ENCODE measurements at places on chromosomes 3 and 15. TPM values are rescaled to one million over a fixed set of nuclear protein-coding genes. Genes with fewer than 3 reads are reported as not detected.

The SNX22 gene
- polyA plus RNA-seq: 4.0 TPM

The NR2C2 gene
- 5.4 TPM for polyA plus RNA-seq

GRCh38 chr3:31762097-31762764, 218.8 kb downstream of the OSBPL10 start:
- H3K27me3 ChIP-seq: no peaks in the 10 kb centered on the region
- H3K4me1 ChIP-seq: no peaks in the 10 kb centered on the region
- no peak overlapping the region for H3K27ac ChIP-seq
- no peak for DNase-seq
- H3K36me3 ChIP-seq: no peaks in the 10 kb centered on the region

- peaks cover 45% of the 10 kb centered on the region for H3K36me3 ChIP-seq
- peak overlapping the region; percentile 29 for H3K27ac ChIP-seq
- no peak overlapping the region for H3K4me3 ChIP-seq
- DNase-seq: no peak
- H3K4me1 ChIP-seq: peaks cover 11% of the 10 kb centered on the region
Observed at GRCh38 chr15:70061696-70062270, 35.9 kb downstream of the TLE3 start.

DNA sequence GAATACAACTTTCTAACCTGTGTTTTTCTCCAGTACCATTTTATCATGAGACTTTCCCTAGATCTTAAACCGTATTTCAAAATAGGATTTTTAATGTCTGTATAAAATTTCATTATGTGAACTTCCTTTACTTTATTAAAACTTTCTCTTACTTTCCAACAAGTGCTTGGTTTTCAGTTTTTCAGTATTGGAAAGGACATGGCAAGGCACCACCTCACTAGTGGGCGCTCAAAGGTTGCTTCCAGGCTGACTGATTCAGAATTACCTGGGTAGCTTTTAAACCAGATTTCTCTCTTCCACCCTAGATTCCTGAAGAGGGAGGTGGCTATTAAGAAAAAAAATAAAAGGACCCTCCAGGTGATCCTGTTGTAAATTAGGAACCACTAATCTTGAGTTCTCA, 236.6 kb downstream of the SOX2 start:
- no peaks in the 10 kb centered on the region for H3K36me3 ChIP-seq
- H3K4me3 ChIP-seq: no peak overlapping the region
- no peak for DNase-seq
- H3K27ac ChIP-seq: no peak overlapping the region

DNA sequence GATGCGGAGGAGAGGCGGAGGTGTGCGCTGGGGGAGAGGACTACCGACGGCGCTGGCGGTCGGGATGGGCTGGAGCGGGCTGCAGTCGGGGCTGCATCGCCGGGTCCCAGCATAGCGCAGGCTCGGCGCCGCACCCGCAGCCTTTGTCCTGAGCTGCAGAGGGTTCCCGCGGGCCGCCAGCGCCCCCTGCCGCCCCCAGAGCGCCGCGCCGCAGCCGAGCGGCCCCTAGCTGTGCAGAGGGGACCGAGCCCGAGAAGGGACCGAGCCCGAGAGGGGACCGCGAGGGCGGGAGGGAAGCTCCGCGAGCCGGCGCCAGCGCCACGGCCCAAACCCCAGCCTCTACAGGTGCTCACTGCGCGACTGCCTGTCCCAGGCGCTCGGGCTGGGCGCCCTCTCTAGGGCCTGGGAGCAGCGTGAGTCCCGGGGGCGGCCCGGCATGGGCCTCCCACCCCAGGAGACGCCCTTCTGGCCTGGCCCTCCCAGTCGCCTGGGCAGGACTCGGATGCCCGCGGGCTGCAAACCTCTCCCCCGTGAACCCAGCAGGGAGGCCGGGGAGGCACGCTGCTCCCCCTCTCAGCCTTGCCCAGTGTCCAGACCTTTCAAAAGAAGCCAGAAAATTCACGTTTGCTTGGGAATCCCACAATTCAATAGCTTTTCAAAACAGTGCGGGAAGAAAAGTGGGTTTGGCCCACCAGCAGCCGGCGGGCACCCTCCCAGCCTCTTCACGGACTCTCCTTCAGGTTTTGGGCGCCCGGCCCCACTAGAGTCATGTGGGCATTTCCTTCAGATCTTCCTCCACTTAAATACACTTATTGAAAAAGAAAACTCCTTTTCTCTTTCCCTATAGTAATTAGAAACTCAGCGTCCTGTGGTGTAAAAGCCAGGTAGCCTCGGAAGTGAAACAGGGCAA, 134.7 kb downstream of the TPRA1 start:
- H3K4me3 ChIP-seq: peak overlapping the region; percentile 38
- no peaks in the 10 kb centered on the region for H3K36me3 ChIP-seq
- H3K4me1 ChIP-seq: peaks cover 5% of the 10 kb centered on the region

Data from pancreas (tissue), 10 donors.